NCI-H446 (cell line): ENCODE measurements at places on chromosomes 1 and 21.

- peak; percentile 100 for DNase-seq
Measured at GRCh38 chr1:61184040-61184713, 101.8 kb downstream of the NFIA start.

DNA sequence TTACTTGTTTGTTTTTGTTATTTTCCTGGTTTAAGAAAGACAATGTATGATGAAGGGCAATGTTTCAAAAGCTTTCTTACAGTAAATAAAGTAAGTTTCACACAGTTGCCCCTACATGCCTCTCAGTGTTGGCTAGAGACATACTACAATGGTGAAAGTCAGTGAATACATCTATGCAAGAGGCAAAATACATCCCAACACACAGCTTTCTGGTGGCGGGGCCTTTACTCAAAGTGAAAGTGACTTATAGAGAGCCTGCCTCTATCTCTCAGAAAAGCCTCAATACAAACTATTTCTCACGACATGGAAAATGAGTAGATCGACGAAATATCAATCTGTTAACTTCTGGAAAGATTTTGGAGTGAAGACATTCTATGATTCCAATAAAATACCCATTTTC lies 122.3 kb downstream of the SLC30A10 start:
- no peak for DNase-seq

GRCh38 chr1:6329396-6329795 lies 64.2 kb downstream of the ACOT7 start:
- peak; percentile 62 for DNase-seq

DNA sequence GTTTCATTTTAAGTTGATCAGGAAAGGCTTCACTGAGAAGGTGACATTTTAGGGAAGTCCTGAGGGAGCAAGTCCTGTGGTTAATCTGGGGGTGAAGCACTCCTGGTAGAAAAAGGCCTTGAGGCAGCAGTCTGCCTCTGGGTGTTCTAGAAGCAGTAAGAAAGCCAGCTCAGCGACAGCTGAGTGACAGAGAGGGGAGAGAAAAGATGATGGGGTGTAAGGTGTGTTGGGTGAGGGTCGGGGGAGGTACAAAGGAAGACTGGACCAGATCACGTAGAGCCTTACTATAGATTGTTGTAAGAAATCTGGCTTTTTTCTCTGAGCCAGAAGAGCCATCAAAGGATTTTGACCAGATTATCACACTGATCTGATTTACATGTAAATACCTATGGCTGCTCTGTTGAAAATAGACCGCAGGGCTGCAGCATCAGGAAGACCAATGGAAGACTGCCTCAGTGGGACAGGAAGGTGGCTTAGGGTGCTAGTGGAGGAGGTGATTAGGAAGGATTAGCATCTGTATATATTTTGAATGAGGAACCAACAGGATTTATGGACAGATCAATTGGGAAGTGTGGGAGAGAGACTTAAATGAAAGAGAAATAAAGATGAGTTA lies 131.2 kb downstream of the CDC7 start:
- DNase-seq = no peak

DNA sequence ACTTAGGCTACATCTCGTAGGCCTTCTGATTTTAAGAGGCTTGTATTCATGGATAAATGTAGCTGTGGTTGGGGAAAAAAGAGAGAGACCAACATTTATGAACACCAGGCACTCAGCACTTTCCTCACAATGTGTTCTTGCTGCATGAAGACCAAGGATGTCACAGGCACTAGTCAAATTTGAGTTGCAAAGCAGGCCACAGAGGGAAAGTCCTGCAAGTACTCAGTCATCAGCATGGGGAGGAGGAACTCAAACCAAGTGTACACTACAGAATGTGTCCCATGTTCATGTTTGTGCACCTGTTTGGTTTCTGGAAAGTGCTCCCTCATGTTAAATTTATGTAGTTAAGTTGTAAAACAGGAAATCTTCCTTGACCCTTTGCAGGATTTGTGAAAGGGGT lies 8.7 kb upstream of the MAP3K7CL start:
- no peak for DNase-seq
